ENCODE measurements at places on chromosomes 7 and 10. TPM values are rescaled to one million over a fixed set of nuclear protein-coding genes. Genes with fewer than 3 reads are reported as not detected.

Gene DDC
- total RNA-seq, result 1.0 TPM

Gene SYT15B
- total RNA-seq, result 1.2 TPM

GRCh38 chr7:134293002-134293740 lies 23.6 kb downstream of the SLC35B4 start:
- DNase-seq, result no peak

Gene ACSM6
- not detected for total RNA-seq

GRCh38 chr10:124688889-124689670 lies 55.1 kb downstream of the FAM53B start:
- DNase-seq, result no peak

GRCh38 chr7:138324941-138325340 lies 135.1 kb upstream of the TRIM24 start:
- no peak for DNase-seq

- DNase-seq, result no peak
Measured at GRCh38 chr7:142807855-142808460, 37.2 kb downstream of the PRSS2 start.

Gene OR2A7
- total RNA-seq, result 3.8 TPM

DNA sequence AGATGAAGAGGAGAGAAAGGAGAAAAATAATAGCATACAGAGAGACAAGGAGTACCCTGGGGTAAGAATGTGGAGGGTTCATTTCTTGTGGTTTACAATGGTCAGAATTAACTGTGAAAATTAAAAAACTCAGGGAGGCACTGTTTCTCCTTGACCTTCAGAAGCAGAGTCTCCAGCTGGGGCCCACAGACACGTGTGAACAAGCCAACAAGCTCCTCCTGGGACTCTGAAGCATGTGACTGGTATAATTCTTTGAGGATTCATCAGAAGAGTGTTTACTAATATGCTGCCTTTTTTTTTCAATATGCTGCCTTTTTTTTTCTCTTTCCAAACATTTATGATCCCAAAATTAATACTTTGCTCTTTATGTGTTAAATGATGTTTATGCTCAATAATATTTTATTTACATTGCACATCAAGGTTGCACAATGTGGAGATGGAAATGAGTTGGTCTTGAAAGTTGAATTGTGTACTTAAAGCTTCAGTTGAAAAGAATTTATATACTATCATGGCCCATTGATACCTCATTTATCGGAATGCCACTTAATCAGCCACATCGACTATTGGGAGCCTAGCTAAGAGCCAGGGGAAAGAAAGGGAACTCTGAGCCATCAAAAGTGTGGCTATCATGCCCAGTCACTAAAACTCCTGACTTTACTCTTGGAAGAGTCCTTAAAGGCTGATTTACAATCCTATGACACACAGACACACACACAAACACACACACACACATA lies 134.7 kb upstream of the RHOBTB1 start:
- DNase-seq, result no peak

DNA sequence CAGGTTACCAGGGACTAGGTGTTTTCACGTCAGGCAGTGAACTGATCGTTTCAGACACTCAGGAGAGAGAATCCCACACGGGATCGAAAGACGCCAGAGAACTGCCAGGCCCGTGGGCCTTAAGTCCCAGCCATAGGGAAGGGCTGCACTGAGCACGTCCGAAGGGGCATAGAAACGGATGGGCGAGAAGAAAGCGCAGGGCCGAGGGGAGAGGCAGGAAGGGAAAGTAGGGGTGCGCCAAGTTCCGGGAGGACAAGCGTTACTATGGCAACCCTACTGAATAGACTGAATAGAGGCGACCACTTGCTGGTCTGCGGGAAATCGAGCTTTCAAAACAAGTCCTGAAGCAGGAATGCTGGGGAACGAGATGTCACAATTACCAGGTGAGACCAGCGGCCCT lies 421.3 kb upstream of the NUPR2 start:
- DNase-seq, result no peak

DNA sequence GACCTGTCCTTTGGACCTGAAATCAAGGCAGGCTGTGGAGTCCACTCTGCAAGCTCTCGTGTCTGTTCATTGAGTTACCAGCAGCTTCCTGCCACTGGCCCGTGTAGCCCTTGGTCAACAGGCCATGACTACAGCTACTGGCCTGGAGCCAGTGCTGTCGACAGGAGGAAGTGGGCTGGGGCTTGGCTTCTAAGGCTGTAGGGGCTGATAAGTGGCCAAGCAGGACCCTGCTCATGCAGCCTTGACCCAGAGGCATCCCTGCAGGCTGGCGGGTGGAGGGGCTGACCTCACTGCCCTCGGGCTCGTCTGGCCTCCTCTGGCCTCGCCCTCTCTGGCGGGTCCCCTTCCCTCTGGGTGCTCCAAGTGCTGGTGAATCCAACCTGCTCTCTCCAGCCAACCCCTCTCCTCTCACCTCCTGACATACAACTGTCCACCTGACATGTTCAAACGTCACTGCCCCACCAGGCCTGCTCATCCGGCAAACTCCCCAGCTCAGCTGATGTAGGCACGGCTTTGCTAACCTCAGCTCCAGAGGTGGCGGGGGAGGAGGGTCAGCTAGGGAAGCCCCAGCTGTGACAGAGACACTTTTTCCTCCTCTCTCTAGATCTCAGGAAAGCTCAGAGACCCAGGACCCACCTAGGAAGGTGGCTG lies 188.6 kb upstream of the LYZL2 start:
- DNase-seq, result peak; percentile 89

Gene TUBAL3
- not detected for total RNA-seq

GRCh38 chr10:113765910-113766309 lies 14.4 kb downstream of the PLEKHS1 start:
- DNase-seq, result no peak

Gene DRGX
- not detected for total RNA-seq

DNA sequence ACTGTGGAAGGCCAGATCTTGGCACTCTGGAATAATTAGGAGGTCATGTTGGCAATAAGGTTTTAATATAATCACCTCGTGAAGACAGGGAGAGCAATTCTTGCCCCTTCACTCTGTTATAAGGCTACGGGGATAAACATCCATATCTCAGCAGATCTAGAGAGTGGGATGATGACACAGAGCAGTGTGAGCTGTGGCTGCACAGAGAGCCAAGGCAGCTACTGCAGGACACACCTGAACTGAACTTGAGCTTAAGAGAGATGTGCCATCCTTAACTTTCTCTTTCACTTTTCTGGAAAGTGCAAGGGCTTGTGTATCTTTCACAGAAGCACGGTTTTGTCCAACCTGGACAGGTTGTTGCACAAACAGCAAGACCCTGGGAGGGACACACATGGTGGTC lies 174.7 kb downstream of the GATA3 start:
- no peak for DNase-seq

DNA sequence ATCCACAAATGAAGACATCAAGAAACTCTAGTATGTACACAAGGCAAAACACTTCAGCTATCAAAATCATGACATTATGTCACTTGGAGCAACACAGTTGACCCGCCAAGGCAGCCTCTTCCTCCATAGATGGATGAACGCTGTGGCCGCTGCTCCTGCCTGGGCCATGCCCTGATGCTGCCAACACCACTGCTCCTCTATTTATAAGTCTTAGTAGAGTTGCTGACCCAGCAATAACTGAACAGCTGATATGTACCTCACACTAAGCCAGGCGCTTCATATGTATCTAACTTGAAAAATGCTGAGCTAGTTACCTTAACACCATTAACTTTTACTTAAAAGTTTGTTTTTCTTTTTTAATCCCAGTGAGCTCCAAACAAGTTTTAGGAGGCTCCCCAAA lies 131.9 kb downstream of the LYZL1 start:
- no peak for DNase-seq
